ENCODE measurements at places on chromosomes 1 and 21. TPM values are rescaled to one million over a fixed set of nuclear protein-coding genes. Genes with fewer than 3 reads are reported as not detected.

DMBX1 gene
- total RNA-seq = 0.26 TPM

- DNase-seq = no peak
Measured at GRCh38 chr1:231793893-231794292, 167.3 kb downstream of the DISC1 start.

DNA sequence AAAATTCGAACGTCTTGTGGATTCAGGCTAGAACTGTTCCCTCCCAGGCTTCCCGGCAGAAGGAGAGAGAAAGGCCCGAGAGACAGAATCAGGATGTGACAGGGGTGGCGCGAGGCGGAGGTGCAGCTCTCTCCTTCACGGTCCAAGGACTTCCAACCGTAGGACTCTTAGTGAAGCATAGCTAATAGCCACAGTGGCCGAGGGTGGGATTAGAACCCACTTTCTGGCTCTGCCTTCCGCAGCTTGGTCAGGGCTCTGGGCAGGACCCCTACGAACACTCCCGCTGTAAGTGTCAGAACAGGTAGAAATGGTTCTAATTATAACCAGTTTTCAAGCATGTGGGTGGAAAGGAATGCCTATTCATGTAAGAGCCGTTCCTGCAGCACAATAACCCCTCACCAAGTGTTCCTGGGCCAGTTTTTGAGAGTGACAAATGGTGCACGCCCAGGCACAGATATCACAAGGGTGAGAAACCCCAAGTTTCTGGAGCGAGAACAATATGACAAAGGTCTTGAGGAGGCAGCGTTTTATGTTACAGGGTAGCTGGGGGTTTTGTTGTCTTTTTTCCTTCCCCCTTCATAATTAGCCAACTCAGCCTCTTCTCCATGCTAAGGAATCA is 86.4 kb downstream of the SYF2 start:
- no peak for DNase-seq

DNA sequence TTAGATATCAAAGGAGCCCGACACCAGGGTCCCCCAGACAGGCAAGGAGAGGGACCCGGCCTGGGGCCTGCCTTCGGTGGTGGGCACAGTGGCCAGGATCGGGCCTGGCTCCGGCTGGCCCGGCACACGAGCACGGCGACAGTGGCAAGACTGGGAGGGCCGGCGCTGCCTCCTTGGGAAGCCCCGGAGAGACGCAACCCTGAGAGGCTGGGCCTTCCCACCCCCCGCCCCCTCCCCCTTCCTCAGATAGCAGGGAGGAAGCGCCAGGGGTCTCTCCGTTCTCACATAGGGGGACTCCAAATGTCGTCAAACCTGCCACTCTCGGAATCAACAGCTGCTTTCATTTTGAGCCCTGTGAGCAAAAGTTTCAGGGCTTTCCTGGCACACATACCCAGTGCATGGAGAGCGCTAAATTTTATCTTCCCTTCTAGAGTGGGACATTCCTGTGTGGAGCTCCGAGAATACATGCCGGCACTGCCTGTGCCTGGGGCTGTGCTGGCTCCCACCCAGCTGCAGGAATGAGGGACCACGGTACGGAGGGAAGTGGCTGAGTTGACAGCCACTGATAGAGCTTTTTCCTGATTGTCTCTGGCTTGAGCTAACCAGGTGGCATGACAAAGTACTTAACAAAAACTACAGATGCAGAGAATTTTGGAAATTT is 62.4 kb downstream of the CD247 start:
- peak; percentile 79 for DNase-seq

DNA sequence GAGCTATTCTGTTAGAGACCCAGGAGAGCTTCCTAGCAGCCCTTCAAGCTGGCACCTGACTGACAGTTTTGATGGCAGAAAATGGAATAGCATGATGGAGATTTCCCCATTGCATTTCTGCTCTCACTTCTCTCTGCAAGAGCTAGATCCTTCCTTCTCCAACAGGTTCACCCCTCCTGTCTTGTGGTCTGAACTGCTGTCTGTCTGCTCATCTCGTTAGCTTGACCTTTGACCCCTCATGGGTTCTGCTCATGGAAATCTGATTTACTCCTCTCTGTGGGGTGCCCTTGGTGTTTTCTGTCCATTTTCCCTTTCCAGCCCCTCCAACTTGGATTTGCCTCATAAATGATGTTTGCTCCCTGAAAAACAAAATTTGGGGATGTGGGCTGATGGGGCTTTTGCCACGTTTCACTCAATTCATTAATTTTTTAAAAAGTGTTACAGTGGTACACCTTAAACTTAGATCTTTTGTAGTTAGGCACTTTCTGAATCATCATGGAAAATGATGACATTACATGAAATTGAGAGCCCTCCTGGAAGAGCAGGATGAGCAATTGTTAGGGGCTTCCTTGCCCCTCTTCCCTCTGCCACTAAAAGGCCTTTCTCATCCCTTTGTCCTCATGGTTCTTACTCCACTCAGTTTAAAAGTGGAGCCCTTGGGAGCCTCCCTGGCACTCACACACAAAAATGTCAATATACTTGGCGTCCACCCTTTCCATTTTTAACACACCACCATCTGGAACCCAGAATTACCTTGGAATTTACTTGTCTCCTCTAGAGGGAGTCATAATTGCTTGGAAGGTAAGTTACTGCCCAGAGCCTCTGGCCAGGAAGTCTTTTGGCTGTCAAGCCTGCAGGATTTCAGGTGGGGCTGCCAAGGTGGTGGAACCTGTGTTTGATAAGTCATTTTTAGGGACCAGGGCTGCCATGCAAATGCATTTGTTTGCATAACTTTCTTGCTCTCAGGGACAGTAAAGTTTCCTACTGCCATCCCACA is 31.9 kb upstream of the IL19 start:
- DNase-seq = no peak
